Activated naive CD4-positive, alpha-beta T cell treated with Interleukin-2 at 50 U/mL for 16 hours (primary cell): ENCODE measurements at places on chromosomes 1 and 21.

DNA sequence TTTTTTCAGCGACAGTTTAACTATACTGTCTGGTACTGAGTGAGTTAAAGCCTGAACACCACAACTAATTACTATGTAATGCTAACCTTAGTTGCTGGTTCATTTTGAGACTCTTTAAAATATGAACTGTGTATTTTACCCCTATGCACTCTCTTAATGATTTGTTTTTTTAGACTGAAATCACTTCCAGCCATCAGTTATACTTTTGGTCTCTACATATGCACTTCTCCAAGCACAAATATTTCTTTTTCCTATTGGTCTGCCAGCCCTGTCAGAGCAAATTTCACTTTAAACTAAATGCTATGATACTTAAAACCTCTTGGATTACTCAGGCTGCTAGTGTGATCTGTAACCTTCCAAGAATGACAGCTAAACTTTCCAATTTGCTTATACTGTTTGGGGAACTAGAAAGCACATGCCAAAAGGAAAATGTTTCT lies 38.1 kb upstream of the SCYL3 start:
- DNase-seq = no peak

DNA sequence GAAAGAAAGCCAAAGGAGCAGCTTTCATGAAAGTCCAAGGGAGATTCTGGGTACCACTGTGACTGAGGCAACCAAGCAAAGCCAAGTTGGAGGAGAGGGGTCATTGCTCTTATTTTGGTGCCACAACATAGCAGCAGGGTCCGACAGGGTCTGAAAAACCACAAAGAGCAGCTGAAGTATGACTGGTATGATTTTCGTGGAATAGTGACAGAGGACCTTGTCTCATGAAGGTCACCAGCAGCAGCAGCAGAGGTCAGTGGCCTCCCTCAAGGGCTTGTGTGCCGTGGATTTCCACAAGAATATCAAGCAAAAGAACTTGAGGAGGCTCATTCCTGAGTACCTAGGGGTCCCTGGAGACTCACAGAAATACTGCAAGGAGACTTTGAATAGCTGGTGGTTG lies 160.9 kb upstream of the SYT6 start:
- no peak for DNase-seq

DNA sequence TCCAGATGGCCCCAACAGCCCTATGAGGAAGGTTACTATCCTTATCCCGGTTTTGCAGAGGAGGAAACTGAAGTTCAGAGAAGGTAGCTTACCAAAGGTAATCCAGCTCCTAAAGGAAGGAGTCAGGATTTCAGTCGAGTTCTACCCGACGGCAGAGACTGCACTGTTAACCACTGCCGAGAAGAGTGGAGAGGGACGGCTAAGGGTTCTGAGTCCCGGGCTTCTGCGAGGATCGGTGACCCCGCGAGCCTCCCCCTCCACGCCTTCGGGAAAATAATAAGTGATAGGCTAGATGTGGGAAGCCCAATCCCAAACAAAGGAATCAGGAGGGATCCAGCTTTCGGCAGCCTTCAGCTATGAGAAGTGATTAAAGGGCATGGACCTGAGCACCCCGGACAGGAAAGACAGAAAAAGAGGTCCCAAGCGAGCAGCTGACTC lies 587 bp downstream of the TMEM53 start:
- no peak for DNase-seq

- DNase-seq = no peak
Observed at GRCh38 chr21:15768045-15768601, 38.3 kb downstream of the USP25 start.

DNA sequence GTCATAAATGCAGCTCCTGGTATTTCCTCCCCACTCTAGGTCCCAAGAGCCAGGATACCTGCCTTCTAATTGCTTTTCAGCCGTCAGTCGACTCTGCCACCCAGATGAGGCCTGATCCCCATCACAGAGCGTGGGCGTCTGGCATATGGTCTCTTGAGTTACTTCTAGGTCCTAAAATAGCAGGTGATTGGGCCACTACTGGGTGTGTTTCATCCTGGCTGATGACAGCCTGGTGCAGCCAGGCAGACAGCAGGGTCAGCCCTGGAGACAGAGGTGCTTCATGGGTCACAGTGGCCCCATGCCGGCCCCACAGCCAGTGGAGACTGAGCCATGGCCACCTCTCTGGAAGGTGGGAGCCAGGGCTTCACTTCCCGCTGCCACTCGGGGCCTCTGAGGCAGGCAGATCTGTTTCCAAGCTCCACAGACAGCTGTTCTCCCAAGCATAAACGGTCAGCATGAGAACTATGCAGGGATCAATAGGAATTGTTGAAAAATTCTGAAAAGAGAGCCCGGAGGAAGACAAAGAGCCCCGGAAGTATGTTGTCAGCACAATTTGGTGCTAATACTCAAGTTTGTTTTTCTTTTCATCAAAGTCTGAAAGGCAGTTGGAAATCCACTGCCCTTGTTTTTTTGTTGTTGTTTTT lies 83.0 kb downstream of the MAN1C1 start:
- DNase-seq = no peak

DNA sequence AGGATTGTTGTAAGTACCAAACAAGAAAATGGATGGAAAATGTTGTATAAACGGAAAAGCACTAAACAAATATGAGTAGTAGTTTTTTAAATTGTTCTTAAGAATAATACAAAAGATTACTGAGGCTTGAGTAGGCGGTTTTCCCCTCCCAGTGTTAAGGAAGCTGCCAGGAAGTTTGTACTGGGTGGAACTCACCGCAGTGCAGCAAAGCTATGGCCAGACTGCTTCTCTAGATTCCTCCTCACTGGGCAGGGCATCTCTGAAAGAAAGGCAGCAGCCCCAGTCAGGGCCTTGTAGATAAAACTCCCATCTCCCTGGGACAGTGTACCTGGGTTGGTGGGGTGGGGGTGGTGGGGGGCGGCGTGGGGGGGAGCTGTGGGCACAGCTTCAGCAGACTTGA lies 58.7 kb downstream of the XCL2 start:
- DNase-seq = peak; percentile 7

GRCh38 chr1:53573931-53574330 lies 114.7 kb downstream of the DMRTB1 start:
- DNase-seq = no peak

DNA sequence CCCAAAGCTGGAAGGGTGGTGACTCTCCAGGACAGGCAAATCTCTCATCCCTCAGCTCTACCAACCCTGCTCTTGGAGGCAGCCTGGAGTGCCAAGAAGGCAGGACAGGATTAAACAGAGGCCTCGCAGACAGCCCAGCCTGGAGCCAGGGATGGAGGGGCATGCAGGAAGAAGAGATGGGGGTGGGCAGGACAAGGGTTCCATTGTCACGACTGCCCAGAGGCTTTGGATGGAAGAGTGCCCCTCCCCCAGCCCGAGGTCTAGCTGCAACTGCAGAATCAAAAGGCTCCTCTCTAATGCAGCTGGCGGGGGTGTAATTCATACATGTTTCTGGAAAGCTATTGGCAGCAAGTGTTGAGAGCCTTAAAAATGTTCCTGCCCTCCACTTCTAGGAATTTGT lies 8.8 kb downstream of the RAB7B start:
- DNase-seq = no peak

DNA sequence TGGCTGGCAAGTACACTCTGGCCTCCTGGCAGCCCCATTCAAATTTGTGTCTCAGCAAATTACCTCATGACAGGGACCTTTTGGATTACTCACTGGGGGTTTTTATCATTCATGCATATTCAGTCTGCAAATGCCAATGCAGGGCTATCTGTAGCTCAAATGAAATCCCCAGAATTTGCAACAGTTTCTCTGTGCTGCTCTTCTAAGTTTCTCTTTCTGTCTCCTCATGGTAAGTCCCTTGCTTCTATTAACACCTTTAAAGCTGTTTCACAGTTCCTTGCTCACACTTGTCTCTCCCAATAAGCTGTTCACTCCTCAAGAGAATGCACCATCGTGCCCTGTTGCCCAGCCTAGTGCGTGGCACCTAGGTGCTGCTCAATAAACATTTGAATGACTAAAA lies 3.3 kb upstream of the FAM78B start:
- no peak for DNase-seq

DNA sequence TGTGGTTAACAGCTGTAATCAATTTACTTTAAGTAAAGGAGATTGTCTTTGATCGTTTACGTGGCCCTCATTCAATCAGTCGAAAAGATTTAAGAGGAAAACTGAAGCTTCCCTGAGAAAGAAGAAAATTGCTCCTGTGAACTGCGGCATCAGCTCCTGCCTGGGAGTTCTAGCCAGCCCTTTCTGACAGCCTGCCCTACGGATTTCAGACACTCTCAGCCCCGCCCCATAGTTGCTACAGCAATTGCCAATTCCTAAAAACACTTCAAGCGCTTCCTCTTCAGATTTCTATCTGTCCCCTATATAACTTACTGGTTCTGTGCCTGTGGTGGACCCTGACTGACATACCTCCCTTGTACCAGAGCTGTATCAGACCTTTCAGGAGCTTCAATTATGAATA lies 277.6 kb downstream of the DSCAM start:
- no peak for DNase-seq
